ENCODE measurements at places on chromosomes 7 and 10.
A peak's percentile ranks its signal among the peaks of the same experiment; 100 is the strongest.

DNA sequence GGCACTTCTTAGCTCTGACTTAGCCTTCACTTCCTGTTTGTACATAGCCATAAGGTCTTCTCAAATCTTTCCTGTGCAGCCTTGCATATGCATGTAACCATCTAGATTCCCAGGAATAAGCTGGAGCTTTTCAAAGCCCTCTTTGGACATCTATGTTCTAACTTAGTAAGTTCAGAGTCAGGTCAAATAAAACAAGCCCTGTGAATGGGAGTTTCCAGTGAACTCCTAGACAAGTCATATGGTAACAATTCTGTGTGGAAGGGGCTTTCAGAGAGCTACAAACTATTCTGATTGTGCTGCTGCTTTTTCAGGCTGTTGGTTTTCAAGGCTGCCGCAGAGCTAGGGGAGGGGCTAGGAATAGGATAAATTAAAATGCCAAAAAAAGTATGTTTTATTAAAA lies 208.4 kb upstream of the AKR1E2 start:
- DNase-seq: no peak

GRCh38 chr7:16271990-16272665 lies 149.2 kb downstream of the CRPPA start:
- no peak for DNase-seq

DNA sequence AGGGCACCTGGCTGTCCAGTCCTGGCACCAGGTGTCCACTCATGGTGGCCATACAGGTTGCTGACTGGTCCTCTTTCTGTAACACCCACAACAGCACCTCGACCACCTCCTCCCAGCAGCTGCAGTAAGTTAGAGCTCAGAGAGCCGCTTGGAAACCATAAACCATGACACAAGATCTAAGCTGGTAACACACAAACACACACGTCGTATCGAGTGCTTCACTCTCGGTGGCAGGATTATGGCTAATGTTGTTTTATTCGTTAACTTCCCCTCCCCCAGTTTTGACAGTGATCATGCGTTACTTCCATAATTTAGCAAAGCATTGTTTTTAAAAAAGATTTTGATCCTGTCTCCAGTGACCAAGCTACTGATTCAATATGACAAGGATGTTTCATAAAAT lies 59.7 kb downstream of the CAMK2B start:
- no peak for DNase-seq

- DNase-seq: no peak
Observed at GRCh38 chr7:116800594-116800993, 61.8 kb upstream of the CAPZA2 start.

DNA sequence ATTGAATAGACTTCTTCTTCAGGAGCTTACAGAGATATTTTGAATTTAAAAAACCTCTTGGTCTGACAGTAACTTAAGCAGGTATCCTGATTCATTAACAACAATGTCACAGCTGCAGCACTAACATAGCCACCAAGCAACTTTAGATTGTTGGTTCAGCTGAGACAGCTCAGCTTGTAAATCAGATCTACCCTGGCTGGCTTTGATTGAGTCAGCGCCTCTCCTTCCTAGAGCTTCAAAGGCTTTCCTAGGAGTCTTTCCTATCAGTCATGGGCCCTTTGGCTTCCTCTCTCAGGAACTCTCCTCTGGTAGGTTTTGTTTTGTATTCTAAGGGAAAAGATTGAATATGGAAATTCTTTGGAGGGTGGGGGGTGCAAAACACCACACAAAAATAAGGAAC lies 70.7 kb upstream of the STEAP4 start:
- DNase-seq: no peak

GRCh38 chr10:16297642-16298041 lies 139.2 kb upstream of the PTER start:
- DNase-seq: no peak

GRCh38 chr7:131623154-131623553 lies 66.7 kb upstream of the PODXL start:
- DNase-seq: no peak

GRCh38 chr7:132189881-132190280 lies 386.4 kb downstream of the PLXNA4 start:
- DNase-seq: no peak

- DNase-seq: no peak
Observed at GRCh38 chr7:43768887-43769272, 10.4 kb downstream of the BLVRA start.

DNA sequence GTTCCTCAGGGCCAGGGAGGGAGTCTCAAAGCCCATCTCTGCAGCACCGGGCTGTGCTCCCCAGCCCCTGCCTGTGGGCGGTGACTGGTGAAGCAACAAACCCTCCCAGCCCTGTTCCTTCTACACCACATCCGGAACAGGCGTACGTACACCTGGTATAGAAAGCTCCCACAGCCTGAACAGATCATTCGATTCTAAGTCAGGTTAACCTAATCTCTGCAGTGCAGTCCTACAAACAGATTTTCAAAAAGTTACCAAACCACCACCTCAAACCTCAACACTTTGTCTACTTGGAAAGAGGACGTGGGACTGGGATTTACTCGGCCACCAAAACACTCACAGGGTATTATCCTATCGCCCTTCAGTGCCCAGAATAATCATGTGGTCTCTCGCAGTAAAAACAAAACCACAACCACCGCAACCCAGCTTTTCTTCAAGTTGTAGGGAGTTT lies 238.4 kb downstream of the DIP2C start:
- DNase-seq: peak; percentile 64

DNA sequence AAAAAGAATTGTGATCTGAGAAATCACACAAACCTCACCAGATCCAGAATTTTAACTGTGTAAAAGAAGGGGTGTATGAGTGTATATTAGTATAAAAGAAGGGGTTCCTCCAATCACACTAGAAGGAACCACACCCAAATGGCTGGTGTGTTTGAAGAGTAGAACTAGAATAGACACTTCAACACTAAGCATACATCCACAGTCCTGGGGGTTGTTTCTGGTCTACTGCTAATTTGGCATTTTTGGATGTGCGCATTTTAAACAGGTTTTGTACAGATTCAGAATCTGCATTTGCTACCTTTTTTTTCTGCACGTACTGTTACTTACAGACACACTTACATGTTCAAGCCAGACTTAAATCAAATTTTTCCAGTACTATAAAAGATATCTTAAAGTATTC lies 64.6 kb downstream of the PDE1C start:
- no peak for DNase-seq

- DNase-seq: no peak
Observed at GRCh38 chr10:17213646-17214349, 12.3 kb upstream of the TRDMT1 start.

DNA sequence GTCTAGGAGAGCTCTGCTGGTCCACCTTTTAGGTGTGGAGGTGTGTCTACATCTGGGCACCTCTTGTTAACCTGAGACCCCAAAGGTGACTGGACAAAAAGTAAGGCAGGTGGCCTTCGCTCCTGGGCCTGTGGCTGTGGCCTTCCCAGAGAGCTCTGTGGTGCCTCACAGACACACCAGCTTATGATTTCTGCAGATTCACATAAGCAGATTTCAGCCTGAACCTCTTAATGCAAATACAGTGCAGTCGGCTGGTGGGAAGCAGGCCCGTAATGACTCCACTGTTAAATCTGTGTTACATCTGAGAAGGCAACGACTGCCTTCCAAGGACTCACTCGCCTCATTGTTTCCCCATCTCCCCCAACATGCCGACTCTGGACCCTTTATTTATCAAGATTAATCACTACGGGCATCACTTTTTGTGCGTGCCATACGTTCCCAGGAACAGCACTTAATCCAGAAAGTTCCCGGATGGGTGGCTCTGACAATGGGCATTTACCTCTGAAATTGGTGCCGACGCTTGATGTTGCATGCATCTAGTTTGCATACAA lies 119.8 kb downstream of the EBF3 start:
- no peak for DNase-seq

GRCh38 chr7:27424231-27424630 lies 181.6 kb downstream of the EVX1 start:
- no peak for DNase-seq

DNA sequence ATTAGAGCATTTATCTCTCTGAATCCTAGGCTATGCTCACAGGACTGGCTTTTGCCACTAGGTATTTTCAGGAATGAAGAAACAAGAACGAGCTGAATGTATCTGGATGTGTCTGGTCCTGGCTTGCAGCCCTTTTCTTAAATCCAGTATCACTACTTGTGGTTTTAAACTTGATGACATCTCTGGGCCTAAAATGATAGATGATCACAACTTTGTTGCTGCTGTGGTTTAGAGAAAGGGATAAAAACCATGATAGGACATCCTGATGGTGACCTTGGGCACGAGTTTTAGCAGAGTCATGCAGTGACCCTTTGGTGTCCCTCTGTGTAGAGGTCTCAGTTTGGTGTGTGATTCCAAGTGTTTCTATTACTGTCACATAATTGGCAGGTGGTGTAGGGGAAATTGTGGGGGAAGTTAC lies 31.7 kb upstream of the SEMA3C start:
- DNase-seq: no peak

GRCh38 chr7:71682841-71683781 lies 551.2 kb downstream of the GALNT17 start:
- DNase-seq: no peak

- no peak for DNase-seq
Observed at GRCh38 chr10:89159316-89159715, 47.8 kb downstream of the CH25H start.

GRCh38 chr7:157711353-157711888 lies 374.6 kb downstream of the DNAJB6 start:
- DNase-seq: peak; percentile 11

GRCh38 chr7:108127461-108127860 lies 2.7 kb downstream of the LAMB4 start:
- DNase-seq: no peak

GRCh38 chr7:45677311-45677900 lies 103.2 kb downstream of the ADCY1 start:
- no peak for DNase-seq

GRCh38 chr7:122315507-122316466 lies 11.2 kb upstream of the FEZF1 start:
- no peak for DNase-seq

- DNase-seq: no peak
Observed at GRCh38 chr7:45646207-45646821, 72.1 kb downstream of the ADCY1 start.

- no peak for DNase-seq
Observed at GRCh38 chr10:58578366-58578765, 65.7 kb downstream of the BICC1 start.

DNA sequence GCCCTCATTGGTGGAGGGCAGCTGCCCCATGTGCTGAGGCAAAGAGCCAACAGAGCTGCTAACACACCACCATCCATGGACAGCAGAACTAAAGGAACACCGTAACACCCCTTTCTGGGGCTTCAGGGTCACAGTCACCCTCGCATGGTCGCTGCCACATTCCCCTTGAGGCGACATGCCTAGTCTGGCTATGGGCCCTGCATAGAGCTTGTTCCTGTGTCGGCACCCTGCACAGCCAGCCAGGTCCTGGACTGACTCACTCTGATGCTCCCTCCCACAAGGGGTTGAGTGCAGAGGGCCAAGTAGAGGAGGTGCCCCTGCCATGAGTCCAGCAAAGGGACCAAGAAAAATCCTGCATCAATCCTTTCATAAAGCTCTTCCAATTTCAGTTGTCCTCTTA lies 77.8 kb downstream of the GNAT3 start:
- no peak for DNase-seq

DNA sequence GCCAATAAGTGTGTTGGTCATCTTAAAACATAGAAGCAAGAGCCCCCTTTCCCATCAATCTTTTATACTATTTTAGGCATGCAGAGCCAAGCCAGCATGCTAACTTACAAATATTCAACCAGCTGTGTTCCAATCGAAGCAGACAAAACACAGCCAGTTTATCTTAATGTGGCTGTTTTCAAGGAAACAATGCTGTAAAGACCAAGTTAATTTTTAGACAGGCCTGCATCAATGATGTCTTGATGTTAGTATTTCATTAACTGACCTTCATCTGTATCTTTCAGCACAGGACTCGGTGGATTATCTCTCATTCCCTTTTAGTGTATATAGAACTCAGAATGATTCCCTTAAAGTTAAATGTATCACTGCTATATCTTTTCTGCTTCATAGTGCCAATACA lies 262.0 kb upstream of the ZWINT start:
- DNase-seq: no peak

GRCh38 chr7:44058759-44059218 lies 6.6 kb downstream of the PGAM2 start:
- DNase-seq: no peak

DNA sequence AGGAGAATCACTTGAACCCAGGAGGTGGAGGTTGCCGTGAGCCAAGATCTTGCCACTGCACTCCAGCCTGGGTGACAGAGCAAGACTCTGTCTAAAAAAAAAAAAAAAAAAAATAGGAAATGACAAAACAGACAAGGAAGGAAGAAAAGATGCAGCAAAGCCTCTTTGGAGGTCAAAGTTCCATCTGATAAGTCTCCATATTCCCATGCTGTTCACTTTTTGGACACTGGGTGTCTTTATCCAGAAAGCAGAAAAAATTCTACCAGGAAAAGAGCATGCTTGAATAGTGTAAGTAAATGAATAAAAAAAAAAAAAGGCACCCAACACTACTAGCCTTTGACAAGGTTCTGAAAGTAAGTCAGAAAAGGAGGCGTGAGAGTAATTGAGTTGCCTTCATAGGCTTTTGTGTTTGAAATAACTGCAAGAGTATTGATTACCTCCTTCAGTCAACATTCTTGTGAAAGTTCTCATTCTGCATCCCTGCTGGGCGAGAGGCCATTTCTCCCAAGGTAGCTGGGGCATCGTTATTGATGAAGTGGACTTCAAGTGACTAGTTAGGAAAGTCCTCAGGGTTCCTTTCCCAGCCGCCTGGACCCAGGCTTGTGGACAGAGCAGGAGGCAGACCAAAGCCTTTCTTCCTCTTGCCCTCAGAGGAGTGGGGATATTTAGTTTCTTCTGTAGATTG lies 133.3 kb upstream of the KIF5B start:
- DNase-seq: no peak

- DNase-seq: no peak
Observed at GRCh38 chr10:4181081-4181480, 396.1 kb upstream of the KLF6 start.

- no peak for DNase-seq
Observed at GRCh38 chr10:32795598-32796183, 162.3 kb downstream of the ITGB1 start.

DNA sequence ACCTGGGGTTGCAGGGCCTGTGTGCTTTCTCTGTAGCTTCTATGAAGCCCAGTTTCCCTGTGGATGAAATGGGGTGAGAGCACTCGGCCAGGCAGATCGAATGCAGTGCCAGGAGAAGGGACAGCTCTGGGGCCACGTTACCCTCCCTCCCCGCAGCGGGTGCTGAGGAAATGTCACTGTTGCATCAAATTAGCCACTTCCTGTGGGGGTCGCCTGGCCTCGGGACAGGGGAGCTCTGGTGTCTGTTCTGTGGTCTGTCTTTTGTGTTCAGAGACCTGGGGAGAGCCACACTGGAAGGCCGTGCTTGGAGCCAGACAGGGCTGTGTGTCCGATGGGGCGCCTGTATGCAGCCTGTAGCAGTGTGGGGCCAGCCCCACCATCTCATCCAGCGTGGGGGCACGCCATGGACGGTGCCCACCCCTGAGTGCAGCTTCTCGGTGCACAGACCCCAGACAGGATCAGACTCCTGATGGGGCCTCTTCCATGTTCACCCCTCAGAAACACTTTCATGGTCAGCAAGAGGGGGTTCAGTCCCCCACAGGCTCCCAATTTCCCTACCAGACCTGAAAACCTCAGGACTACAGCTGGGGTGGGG lies 13.6 kb downstream of the TTYH3 start:
- DNase-seq: peak; percentile 29

Measured in activated T-cell treated with anti-CD3 and anti-CD28 coated beads, Interleukin-2, amount 50 U/mL, for 1 hour (primary cell).